Left renal cortex interstitium (tissue), 4 donors: ENCODE measurements at places on chromosomes 16 and 17. TPM values are rescaled to one million over a fixed set of nuclear protein-coding genes. Genes with fewer than 3 reads are reported as not detected.

GRCh38 chr17:15909481-15909991, 35.4 kb upstream of the ADORA2B start:
- no peak for DNase-seq

DNA sequence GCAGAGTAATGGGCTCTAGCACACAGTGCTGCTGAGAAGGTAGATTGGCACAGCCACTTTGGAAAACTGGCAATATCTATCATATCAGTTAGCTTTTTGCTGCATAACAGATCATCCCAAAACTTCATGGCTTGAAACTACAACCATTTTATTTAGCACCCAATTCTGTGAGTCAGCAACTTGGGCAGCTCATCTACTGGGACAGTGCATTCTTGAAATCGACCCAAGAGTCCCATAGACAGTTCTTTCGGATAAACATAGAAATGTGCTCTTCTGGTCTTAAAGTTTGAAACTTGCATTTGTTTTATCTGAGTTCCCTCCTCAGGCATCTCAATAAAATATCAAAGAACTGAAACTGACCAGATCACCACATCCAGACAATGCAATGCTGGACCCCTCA, 76.7 kb downstream of the CEP112 start:
- DNase-seq: no peak

- DNase-seq: no peak
Observed at GRCh38 chr16:68592466-68593337, 52.4 kb upstream of the CDH3 start.

DNA sequence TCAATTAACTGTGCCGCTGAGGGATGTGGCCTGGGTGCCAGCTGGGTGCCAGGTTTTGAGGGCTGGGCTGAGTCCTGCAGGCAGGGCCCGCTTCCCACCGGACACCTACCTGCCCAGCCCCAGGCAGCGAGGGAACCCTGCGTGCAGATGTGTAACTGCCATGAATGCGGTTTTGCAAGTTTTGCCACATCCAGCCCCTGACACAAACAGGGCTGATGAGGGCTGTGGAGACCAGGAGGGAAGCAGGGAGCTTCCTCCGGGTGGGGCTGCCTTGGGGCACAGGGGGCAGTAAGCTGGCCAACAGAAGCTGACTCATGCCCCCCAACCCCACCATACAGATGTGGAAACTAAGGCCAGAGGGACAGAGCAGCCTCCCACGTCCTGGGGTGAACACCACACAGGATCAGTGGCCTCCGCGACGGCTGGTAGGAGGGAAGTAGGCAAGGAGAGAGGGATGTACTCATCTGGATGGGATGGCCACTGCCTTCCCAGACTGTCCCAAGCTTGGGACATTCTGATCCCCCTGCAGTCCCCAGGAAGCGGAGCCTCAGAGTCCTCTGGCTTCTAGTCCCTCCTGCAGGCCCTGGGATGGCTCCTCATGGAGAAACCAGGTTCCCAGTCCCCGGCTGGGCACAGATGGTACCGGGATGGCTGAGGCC, 1.6 kb downstream of the UBALD1 start:
- DNase-seq: no peak

DNA sequence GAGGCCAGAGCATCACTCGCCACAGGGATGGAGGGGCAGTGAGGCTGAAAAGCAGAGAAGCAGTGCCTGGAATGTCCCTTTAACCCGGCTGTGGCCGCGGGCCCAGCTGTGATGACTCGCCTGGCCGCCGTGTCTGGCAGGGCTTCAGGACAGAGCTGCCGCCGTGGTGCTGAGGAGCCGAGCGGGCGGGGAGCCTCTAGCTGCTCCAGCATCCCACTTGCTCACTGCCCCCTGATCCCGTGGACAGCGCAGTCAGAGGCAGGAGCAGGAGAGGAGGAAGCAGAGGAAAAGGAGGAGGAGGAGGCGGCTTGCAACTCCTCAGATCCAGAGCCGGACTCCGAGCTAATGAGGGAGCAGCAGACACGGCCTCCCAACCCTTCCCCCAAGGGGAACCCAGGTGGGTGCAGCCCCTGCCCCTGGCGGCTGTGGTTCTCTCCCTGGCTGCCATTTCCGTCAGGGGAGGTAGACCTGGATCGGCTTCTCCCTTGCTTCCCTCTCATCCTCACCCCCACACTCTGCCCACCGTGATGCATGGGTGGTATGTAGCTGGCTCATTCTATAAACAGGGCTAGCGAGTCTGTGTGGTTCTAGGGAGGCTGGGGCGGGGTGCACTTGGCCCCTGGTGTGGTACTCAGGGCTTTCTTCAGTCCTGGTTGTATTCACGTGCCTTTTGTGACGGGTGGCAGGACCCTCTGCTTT, 165.7 kb downstream of the CMIP start:
- no peak for DNase-seq

DNA sequence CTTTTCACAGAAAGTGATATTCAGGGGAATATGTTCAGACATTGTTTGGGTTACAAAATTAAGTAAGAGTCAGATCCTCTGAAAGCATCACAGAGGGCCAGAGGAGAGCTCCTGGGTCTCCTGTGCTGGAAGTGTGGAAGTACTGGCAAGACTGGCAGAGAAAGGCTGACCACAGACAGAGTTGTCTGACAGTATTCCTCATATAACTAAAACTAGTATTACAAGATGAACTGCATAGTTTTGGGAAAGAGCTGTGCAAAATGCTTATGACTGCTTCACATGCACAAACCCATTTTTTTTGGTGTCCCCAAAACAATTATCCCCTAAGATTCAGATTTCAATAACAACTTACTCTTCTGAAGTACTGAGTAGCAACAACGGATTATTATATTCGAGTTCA, 35.2 kb downstream of the N4BP1 start:
- no peak for DNase-seq

DNA sequence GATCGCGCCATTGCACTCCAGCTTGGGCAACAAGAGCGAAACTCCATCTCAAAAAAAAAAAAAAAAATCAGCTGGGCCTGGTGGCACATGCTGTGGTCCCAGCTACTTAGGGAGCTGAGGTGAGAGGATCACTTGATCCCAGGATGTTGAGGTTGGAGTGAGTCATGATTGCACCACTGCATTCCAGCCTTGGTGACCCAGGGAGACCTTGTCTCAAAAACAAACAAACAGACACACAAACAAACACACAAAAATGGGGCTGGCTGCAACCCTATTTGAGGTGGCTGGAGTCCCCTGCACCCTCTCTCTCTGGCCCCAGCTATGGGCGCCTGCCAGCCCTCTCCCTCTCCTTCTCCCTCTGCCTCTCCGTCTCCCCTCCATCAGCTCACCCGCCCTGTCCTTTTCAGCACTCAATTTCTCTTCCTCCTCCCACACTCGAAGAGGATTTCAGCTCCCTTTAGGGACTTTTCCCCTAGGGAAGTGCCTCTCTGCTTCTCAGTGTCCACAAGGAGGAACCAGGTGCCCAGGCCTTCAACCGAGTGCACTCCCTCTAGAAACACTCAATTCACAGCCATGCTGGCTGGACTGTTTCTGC, 17.5 kb upstream of the TFAP4 start:
- no peak for DNase-seq

- DNase-seq: no peak
Observed at GRCh38 chr17:55648086-55648485, 74.6 kb downstream of the TMEM100 start.

DNA sequence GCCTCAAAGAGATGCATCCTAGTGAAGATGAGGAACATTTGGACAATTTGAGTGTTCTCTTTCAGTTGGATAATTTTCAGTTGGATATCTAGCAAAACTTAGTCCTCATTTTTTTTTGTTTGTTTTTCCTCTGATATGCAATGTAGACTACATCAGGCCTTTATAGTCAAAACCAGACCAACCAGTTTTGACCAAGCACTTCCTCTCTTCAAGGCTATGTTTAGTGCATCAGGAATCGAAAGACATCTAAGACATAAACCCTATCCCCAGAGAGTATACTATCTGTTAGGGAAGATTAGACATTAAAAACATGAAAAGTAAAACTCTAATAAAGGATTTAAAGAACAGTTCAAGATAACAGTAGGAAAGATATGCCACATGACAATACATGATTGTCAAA, 256.1 kb downstream of the IRX3 start:
- DNase-seq: no peak

GRCh38 chr16:63774302-63774701, 1347.6 kb downstream of the CDH11 start:
- no peak for DNase-seq

DNA sequence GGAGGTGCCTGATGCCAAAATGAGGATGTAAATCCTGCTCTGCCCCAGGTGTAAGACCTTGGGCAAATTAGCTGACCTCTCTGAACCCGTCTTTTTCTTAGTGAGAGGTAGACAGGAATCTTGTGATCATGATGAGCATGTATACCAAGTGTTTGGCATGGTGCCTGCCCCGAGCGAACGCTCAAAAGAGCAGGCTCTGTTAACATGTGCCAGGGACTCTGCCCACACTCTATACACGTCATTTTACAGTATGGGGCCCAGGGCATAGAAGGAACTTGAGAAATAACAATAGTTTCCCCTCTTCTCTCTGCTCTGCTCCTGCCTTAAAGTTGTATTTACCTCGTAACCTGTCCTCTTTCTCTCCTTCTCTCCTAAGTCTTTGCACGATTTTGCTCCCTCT, 9.3 kb upstream of the MAF start:
- DNase-seq: no peak

DNA sequence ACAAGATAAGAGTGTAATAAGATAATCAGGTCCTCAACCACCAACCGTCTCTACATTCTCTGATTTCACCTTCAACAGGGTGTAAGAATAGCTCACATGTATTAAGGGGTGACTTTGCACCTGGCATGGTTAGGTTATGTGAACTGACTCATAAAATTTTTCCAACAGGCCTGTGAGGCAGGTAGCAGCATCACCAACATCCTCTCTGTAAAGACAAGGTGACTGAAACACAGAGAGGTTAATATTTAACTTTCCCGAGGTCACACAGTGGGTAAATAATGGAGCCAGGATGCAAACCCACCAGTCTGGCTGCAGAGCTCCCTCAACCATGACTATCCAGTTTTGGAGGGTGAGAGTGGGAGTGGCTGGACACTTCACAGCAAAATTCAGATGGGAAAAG, 317.2 kb downstream of the C16orf95 start:
- DNase-seq: no peak

GRCh38 chr17:57999496-58000017, 7.5 kb downstream of the SRSF1 start:
- DNase-seq: no peak

The PDE6G gene
- polyA plus RNA-seq: 14.5 TPM

DNA sequence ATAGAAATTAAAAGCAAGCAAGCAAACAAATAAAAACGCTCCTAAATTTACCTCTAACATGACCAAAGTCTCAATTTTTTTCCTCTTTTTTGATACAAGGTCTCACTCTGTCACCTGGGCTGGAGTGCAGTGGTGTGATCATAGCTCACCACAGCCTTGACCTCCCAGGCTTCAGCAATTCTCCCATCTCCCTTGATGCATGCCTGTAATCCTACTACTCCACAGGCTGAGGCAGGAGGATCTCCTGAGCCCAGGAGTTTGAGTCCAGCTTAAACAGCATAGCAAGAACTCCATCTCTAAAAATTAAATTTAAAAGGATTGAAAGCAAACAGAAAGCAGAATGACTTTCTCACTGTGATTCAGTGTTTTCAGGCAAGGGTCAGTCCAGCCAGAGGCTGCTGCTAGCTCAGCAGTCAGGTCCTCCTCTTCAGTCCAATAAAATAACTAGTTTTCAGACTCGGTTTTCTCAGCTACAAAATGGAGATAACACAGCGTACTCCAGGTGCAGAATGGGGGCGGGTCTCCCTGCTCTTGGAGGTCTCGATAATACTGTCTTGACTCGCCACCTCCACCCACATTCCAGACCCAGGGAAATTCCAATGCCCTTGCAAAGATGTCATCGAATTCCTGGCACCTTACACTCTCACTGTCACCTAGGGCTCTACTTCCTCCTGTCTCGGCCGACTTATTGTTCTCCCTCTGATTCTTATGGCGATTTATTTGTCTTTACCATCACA, 20.7 kb upstream of the MRTFB start:
- no peak for DNase-seq

The PIK3R6 gene
- polyA plus RNA-seq: 1.1 TPM

The CUEDC1 gene
- polyA plus RNA-seq: 56.9 TPM

GRCh38 chr17:77542551-77543490, 402.1 kb downstream of the SEC14L1 start:
- DNase-seq: peak; percentile 74
